ENCODE measurements at places on chromosomes 13 and 19.

DNA sequence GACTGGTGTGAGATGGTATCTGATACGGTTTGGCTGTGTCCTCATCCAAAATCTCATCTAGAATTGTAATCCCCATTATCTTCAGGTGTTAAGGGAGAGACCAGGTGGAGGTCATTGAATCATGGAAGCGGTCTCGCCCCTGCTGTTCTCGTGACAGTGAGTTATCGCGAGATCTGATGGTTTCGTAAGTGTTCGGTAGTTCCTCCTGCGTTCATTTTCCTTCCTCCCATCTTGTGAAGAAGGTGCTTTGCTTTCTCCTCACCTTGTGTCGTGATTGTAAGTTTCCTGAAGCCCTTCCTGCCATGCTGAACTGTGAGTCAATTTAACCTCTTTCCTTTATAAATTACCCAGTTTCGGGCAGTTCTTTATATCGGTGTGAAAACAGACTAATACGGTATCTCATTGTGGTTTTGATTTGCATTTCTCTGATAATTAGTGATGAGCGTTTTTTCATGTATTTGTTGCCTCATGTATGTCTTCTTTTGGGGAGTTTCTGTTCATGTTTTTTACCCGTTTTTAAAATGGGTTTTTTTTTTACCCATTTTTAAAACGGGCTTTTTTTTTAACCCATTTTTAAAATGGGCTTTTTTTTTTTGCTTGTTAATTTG lies 102.8 kb upstream of the SLC10A2 start:
- no peak for DNase-seq

- DNase-seq = no peak
These were observed 127.9 kb downstream of the KCTD12 start for GRCh38 chr13:76758257-76758656.

- no peak for DNase-seq
These were observed 23.6 kb upstream of the TTYH1 start for GRCh38 chr19:54391589-54392061.

DNA sequence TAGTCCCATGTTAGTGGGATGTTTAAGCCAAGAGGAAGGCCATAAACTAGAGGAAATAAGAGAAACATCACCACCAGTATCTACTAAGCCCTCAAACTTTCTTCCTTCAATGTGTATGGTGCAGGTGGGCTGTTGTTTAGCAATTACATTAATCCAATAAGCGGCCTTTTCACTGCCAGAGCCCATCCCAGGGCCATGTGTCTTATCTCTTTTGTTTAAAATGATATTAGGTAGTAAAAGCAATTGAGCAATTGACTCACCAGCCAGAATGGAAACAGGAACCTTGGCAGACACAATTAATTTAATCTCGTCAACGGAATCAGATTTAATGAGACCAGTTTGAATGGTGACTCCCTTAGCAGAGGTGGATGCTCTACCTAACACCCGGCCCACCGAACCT lies 1503.5 kb downstream of the UQCRFS1 start:
- DNase-seq = no peak

- no peak for DNase-seq
These were observed 19.2 kb upstream of the DIAPH3 start for GRCh38 chr13:60182907-60183306.
